ENCODE measurements at places on chromosomes 5 and 9.

GRCh38 chr5:146644831-146645230 is 128.8 kb upstream of the GPR151 start:
- DNase-seq: no peak

GRCh38 chr5:129601576-129601975 is 141.5 kb downstream of the ADAMTS19 start:
- no peak for DNase-seq

GRCh38 chr5:169410996-169411783 is 110.3 kb upstream of the SLIT3 start:
- no peak for DNase-seq

DNA sequence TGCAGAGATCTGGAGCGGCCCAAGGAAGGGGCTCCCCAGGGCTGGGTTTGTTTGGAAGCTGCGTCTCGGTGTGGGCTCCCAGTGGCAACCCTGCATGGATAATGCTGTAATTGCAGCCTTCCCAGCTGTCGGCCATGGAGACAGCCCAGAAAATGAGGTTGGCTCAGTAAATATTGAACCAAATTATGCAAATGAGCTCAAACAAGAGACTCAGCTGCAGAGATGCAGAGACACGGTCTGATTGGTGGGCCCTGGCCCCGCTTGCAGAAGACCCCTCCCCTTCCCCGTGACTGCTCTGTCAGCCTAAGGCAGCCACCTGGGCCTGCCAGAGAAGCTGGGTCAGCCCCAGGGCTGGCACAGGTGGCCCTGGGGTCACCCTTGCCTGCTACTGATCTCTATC is 75.9 kb downstream of the RAD23B start:
- no peak for DNase-seq

DNA sequence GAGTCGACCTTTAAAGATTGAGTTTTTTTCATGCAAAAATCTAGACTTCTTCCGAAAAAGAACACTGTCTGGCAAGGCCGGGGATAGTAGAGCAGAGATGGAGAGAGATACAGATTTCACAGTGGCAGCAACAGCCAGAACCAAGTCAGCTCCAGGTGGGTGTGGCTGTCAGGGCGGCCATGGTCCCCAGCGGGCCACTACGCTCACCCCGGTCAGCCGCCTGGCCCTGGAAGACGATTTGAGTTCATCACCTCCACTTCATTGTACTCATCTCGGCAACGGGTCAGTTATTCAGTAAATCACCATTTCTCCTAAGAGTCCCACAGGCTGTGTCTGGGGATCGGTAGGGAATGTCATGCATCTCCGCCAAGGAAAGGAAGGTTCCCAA is 53.0 kb downstream of the ZNF354C start:
- DNase-seq: no peak

- DNase-seq: no peak
Observed at GRCh38 chr5:75239681-75240080, 3.0 kb upstream of the ANKRD31 start.

DNA sequence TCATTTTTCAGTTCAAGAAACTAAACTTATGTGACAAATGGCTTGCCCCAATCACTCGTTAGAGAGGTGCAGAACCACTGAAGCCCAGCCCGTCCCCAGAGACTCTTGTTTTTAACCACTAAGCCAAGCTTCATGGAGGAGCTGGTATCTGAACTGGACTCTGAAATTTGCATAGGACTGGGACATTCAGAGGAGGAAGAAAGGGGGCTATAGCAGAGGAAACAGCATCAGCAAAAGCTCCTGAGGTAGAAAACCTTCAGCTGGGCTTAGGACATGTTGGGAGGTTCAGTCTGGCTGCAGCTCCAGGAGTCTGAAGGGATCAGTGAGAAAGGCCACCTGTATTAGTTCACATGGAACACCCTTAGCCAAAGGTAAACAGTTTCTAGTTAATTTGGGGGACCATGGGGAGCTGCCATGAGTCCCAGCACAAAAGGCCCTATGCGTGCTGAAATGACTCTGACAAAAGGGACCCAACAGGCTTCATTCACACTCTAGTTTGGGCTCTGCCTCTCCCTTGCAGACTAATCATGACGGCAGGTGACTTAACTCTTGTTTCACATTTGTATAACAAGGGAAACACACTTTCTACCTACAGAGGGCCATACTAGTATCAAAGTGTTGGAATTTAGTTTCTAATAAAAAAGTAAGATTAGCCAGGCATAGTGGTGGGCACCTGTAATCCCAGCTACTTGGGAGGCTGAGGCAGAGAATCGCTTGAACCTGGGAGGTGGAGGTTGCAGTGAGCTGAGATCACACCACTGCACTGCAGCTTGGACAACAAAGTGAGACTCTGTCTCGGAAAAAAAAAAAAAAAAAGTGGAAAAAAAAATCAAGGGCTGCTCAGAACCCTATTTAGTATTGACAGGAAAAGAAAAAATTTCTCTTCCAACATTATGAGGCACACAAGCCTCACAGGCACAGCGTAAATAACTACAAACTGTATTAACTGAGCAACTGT is 10.2 kb downstream of the FBXO10 start:
- DNase-seq: no peak

DNA sequence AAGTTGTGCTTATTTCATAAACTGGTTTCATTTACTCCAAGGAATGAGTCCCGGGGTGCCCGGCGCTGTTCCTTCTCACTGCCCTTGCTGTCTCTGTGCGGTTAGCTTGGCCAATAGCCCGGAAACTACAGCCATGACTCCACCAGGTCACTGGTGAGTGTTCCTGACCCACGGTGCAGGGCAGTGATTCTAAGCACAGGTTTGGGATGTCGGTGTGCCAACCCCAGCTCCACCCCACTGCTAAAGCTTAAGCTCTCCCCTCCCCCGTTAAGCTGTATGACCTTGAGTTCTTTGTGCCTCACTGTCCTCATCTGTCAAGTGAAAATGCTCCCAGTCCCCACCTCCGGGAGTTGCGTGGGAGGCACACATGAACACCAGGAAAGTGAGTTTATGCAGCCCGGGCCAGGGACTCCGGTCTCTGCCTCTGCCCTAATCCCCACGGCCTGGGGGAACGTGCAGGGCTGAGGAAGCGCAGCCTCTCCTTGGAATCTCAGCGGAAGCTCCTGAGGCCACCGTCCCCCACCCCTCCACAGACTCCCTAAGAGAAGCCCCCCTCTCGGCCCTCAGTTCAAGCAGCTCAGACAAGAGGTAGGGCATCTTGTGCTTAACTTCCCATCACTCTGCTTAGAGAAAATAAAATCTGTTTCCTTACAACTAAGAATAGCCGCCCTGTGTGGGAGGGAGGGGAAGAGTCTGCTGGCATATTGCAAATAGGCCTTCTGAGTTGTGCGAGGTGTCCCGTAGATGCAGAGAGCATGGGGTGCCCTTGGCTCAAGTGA is 92.0 kb upstream of the RAI14 start:
- DNase-seq: no peak

- no peak for DNase-seq
Observed at GRCh38 chr9:95788521-95788991, 86.9 kb upstream of the ERCC6L2 start.

DNA sequence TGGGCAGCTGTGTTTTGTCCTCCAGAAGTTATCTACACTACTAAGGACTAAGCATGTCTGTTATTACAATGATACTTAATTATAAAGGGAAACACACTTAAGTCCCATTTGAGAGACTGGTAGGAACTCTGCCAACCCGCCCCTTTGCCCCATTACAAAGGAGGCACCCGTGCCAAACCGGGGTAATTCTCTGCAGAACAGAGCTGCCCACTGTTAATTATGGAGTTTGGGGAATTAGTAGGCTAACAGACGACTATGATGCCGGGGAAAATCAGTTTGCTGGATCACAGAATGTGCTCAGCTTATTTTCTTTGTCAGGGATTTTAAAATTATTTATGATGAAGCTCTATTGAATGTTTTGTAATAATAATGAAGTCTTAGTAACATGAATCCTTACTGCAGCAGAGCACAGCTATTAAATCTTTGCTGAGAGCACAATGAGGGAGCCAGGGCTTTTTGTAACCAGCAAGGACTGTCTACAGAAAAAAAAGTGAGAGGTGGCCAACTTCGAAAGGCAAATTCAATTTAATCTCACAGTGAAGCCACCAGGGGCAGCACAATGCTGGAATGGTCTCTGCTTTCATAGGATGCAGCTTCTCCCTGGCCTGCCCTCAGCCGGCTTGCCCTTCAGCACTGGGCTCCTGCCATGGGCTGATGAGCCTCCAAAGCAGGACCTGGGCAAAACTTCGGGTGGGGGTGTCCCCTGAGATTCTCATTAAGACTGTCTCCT is 134.5 kb downstream of the GNAQ start:
- DNase-seq: peak; percentile 9

GRCh38 chr9:109967651-109968642 is 187.9 kb downstream of the PALM2AKAP2 start:
- DNase-seq: no peak

- DNase-seq: peak; percentile 61
Observed at GRCh38 chr5:6766604-6767093, 53.4 kb downstream of the TENT4A start.

GRCh38 chr5:132746954-132747615 is at the start of gene CCNI2:
Gene CCNI2, plus strand, starts transcription at chr5:132747426. Its CDS starts 70 bp downstream, at chr5:132747496.
- DNase-seq: no peak

GRCh38 chr9:89508951-89509615 is 11.2 kb upstream of the SEMA4D start:
- no peak for DNase-seq

DNA sequence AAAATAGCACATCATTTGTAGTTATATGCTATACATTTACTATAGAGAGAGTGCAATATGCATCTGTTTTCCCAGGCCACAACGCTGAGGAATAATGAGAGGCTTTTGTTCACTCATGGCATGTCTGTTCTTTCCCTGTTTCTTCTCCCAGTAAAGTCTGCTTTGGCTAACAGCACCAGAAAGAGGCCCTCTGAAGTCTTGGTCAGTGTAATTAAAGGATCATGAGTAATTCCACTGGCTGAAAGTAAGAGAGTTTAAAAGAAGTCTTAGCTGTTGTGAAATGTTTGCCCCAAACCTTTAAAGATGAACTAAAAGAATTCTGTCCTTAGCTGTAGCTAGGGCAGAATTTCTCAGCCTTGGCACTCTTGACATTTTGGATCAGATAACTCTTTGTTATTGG is 228.8 kb downstream of the TLE4 start:
- DNase-seq: no peak

DNA sequence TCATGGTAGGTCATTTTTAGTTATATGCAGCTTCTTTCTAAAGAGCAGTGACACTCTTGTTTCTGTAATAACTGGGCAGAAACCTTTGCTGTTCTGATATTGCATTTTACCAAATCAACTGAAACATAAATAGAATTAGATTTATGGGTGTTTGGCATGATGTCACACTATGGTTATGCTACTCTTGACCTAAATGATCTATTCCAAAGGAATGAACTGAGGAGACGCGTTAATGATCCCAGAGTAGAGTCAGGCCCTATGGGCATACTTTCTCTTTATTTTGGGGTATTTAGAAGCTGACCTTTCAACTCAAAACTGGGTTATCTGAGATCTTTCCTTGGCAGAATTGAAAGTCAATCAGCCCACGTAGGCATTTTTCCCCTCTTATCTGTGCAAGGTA is 146.8 kb upstream of the ADAMTSL1 start:
- DNase-seq: peak; percentile 53

GRCh38 chr9:13179257-13179656 is 100.2 kb downstream of the MPDZ start:
- DNase-seq: no peak

- DNase-seq: peak; percentile 47
Observed at GRCh38 chr5:145937432-145938250, 1.3 kb downstream of the SH3RF2 start.

- peak; percentile 98 for DNase-seq
Observed at GRCh38 chr5:57841676-57842363, 359.2 kb upstream of the ACTBL2 start.

- DNase-seq: no peak
Observed at GRCh38 chr5:51278539-51278938, 104.7 kb upstream of the ISL1 start.

GRCh38 chr5:93782978-93783377 is 41.6 kb upstream of the POU5F2 start:
- no peak for DNase-seq

- DNase-seq: no peak
Observed at GRCh38 chr5:54524704-54525103, 7.1 kb downstream of the SNX18 start.

DNA sequence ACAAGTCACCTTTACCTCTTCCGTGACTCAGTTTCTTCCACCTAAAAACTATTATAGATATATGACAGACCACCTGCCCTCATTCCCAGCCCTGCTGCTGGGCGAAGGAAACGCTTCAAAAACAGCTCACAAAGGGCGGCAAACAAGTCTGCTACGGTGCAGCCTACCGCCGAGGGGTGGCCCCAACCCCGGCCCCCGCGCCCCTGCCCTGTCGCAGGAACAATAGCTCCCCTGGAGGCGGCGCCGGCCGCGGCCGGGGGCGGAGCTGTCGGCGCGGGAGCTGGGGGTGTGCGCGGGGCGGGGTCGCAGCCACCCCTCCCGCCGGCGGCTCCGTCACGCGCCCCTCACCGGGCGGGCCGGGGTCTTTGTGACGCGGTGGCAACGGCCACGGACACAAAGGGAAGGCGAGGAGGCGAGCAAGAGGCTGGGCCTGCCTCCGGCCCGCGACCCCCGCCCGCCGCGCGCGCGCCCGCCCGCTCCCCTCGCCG is at the start of gene TMEFF1:
TSS of gene TMEFF1 (plus strand) at position 362 of the 488 bp plus-strand sequence. CDS start 396 bp downstream, outside the sequence.
- DNase-seq: peak; percentile 46

- DNase-seq: peak; percentile 66
Observed at GRCh38 chr9:87271696-87272477, 225.8 kb upstream of the DAPK1 start.

- peak; percentile 14 for DNase-seq
Observed at GRCh38 chr5:123659495-123659894, 147.5 kb downstream of the CSNK1G3 start.

DNA sequence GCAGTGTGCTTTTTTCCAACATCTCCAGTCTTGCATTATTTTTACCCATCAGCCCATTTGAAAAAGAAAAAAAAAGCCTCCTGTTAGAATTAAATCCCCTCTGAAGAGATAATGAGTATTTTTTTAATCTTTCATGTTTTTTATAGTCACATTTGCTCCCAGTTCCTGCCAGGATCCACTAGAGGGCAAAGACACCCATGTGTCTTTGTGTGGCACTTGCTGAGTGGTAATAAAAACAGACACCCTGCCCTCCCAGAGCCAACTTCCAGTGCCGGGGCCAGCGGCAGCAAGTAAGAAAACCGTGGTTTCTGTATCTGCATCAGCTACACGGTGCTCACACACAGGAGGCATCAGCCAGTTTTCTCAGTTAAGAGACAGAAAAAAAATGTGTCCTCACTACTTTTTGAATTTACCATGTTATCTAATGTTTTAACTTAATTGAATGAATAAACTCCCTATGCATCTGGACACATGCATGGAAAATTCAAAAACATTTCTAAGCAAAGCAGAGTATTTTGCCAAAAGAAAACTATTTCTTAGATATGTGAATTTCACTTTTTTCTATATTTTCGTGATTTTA is 70.2 kb upstream of the PLEKHG4B start:
- no peak for DNase-seq

DNA sequence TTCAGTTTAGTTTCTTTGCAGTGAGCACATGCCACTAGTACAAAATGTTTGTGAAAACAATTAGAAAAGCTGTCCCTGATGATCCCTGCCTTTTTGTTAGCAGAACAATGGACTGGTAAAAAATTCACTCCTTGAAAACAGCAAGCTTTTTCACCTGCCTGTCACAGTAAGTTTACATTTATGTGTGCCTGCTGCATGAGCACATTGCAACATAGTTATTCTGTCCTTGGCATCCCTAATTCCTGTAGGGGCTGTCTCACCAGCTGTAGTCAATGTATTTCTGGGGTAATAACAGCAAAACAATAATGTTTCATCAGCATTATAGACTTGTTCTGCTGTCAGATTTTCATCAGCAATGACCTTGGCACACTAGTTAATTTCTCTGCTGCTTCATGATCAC is 11.6 kb upstream of the ZNF367 start:
- DNase-seq: no peak
